ENCODE measurements at places on chromosomes 12 and 14.

DNA sequence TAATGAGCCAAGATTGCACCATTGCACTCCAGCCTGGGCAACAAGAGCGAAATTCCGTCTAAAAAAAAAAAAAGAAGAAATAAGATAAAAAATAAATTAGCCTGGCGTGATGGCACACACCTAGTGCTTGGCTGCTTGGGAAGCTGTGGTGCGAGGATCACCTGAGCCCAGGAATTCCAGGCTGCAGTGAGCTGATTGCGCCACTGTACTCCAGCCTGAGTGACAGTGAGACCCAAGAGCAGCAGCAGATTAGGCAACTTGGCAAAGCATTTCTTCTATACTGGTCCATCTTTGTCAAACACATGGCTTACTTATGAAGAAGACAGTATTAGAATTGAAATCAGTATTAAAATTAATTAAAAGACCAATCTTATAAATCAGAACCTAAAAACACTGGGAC, 6.3 kb downstream of the GON7 start:
- DNase-seq: no peak

- no peak for DNase-seq
These were observed 159.1 kb upstream of the LMNTD1 start for GRCh38 chr12:25712169-25712568.

DNA sequence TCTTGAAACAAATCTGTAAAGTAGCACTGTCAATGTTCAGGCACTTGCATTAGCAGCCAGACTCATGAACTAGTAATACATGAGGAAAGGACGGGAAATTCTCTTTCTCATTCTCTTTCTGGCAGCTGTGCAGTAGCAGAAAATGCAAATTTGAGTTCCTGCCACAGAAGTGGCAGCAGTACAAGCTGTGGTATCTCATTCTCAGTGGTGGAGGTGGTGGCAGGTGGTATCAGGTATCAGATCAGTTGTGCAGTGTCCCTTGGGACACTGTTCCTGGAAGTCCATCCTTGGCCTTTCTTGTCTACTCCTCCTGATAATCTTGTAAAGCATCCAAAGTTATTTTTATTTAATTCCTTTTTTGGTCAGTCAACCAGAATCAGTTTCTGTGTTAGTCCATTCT, 103.0 kb downstream of the C12orf42 start:
- DNase-seq: no peak

GRCh38 chr12:107484941-107485340, 200.7 kb upstream of the PWP1 start:
- DNase-seq: no peak

DNA sequence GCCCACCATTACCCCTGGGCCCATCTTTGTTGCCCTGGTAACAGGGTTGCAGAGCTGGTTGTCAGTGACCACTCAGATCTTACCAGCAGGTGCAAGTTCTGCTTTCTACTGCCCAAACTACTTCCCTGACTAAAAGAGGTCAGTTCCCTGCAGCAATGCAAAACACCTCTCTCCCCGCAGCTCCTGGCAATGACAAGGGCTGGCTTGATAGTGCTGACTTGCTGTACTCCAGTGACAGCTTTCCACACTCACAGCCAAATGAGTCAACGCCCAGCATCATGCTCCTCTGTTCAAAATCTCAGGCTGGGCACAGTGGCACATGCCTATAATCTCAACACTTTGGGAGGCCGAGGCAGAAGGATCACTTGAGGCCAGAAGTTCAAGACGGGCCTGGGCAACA, 90.6 kb downstream of the CIT start:
- DNase-seq: no peak

Measured in iPS-NIHi11 (cell line).